ENCODE measurements at places on chromosomes 5 and 9.
A peak's percentile ranks its signal among the peaks of the same experiment; 100 is the strongest.

DNA sequence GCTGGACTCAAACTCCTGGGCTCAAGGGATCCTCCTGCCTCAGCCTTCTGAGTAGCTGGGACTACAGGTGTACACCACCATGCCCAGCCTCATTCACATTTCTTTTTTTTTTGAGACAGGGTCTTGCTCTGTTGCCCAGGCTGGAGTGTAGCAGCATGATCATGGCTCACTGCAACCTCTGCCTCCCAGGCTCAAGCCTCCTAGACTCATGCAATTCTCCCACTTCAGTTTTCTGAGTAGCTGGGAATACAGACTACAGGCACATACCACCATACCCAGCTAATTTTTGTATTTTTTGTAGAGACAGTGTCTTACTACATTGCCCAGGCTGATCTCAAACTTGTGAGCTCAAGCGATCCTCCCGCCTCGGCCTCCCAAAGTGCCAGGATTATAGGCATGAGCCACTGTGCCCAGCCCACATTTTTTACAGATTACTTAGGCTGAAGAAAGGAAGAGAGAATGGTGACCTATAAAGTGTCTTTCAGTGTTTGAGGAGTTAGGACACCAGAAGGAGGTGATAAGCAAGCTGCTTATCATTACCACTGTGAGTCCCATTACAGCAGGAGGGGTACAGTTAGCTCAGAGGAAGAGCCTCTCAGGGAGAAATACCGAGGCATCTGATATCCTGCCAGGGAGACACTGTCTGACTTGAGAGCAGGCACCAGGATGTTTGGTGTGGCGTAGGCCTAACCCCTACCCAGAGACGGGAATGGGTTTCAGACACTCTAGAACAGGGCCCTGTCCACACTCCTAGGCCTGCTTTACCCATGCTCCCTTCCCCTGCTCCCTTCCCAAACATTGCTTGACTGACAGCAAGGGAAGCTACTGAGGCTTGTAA, 9.7 kb downstream of the FAXDC2 start:
- DNase-seq, result no peak

GRCh38 chr9:124863371-124863871, 1.5 kb downstream of the ARPC5L start:
- no peak for DNase-seq

DNA sequence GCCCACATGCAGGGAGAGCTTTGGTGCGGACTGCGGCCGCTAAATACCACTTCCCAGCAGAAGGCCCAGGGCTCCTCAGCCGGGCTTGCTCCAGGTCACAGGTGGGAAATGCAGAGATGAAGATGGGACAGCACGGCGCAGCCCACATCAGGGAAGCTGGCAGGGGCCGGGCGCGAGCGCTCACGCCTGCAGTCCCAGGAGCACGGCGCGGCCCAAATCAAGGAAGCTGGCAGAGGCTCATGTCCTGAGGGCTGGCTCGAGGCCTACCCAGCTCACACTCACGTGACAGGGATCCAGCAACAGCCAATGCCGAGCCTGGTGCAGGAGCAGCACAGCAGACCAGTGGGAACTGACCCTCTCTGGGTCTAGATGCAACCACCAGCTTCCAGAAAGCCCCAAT, 16.3 kb downstream of the LPCAT1 start:
- no peak for DNase-seq

GRCh38 chr5:10604975-10605374, 41.1 kb downstream of the ANKRD33B start:
- DNase-seq, result no peak

- DNase-seq, result no peak
Measured at GRCh38 chr5:179288809-179289185, 56.5 kb downstream of the ADAMTS2 start.

GRCh38 chr5:53962306-53962705, 348.1 kb downstream of the ARL15 start:
- no peak for DNase-seq

GRCh38 chr9:135156525-135157510, 69.3 kb downstream of the OLFM1 start:
- DNase-seq, result no peak

- DNase-seq, result no peak
Measured at GRCh38 chr5:135040333-135041144, 6.5 kb upstream of the PITX1 start.

DNA sequence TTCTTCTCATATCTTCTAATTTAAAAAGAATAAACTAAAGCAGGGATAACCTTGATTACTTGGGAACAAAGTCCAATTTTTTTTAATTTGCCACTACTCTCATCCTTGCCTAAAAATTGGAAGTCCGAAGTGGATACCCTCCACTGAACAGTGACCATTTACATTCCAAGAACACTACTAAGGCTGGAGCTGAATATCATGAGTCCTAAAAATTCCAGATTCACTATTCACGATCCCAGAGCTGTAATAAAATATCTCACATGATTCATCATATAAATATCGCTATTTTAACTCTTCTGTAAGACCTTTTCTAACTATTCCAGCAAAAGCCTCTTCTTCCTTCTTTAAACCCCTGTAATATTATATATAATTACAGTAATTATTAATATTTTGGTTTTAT, 57.4 kb downstream of the ATPSCKMT start:
- no peak for DNase-seq

DNA sequence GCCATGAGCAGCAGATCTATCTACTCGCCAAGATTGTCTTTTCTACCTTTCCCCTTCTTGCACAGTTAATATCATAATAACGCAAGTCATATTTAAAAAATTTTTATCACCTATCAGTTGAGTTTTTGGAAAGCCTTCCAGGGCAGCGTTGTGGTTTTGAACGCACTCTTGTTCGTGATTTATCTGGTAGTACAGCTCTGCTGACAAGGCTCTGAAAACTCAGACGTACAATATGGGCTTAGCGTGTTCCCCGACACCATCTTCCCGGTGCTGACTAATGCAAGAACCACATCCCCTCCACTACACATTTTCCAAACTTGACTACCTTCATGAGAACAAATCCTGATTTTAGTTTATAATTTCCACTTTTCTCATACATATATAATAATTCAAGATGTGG, 1.6 kb upstream of the NFIL3 start:
- DNase-seq, result no peak

DNA sequence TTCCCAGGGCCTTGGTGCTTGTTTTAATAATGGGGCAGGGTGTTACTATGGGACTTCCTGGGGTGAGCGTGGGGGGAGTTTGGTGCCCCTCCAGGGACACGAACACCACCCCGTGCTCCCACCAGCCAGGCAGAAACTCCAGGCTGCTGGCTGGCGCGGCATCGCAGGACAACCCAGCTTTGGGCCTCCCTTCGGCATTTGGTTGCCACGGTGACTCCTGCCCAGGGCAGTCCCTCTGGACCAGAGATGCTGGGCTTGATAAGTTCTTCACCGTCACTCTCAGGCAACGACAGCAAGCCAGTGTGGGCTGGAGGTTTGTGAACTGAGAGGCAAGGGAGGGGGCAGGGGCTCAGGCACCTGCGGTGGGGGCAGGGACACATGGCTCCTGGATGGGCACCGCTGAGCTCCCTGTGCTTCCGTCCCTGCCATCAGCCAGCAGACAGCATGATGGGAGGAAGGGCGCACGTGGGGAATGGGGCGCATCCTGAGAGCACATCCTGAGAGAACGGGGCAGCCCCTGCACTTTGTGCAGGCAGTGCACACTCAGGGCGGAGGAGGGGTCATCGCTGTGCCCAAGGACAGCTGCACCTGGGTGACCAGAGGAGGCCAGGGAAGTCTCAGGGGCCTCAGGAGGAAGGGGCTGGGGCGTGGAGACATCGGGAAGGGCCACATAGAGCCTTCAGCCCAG, 116.4 kb downstream of the RXRA start:
- DNase-seq, result no peak

GRCh38 chr5:14125262-14125661, 17.9 kb upstream of the TRIO start:
- DNase-seq, result no peak

- no peak for DNase-seq
Measured at GRCh38 chr5:55821731-55822512, 29.2 kb upstream of the IL31RA start.

DNA sequence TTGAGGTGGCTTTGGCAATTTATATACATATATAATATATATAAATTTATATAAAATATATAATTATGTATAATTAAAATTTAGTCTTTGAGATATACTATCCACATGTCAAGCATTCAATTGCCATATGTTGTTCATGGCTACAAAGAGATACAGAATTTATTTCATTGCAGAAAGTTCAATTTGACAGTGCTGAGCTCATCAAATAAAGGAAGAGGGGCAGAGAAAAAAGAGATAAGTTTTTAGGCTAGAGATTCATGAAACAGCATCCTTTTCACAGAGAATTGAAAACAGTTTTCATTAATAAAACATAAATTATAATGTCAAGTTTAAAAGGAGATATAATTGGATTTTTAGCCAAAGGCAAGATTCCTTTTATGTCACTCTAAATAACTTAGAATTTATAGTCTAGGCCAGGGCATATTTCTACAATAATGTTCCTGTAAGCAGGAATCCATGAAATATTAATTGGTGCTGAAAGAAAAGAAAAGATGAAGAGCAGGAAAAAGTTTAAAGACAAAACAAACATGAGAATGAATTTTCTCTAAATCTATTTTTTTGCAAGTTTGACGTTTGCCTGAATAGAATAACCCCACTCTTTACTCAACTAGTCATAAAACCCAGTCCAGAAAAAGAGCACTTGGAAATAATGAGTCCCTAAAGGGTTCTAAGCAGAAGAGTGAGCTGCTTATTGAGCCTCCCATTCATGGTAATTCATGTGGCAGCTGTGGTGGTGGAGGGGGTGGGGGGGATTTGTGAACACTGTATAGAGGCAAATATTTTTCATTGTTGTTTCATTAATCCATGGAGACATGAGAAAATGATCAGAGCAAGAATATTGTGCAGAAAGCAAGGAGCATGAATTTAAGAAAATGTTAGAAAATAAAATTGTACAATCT, 1279.5 kb downstream of the CDH12 start:
- DNase-seq, result peak; percentile 39

GRCh38 chr5:138938526-138938925, 63.4 kb upstream of the LRRTM2 start:
- DNase-seq, result no peak

DNA sequence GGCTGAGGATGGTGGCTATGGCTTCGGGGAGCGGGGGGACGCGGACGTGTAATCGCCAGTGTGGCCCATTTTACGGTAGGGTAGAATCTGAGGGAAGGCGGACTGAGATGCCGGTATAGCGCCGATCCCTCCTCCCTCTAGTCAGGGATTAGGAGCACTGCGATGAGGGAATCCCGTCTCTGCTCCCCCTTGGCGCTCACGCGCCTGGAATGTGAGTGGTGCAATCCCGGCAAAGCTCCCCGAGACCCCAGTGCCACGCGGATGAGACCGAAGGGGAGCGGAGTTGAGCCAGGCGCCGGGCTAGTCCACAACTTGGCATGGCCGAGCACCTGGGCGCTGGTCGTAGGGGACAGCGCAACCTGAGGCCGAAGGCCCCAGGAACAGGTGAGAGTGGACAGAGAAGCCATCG, 2.2 kb downstream of the NPR3 start:
- DNase-seq, result no peak

- DNase-seq, result no peak
Measured at GRCh38 chr5:151406322-151406947, 41.0 kb upstream of the SLC36A1 start.

DNA sequence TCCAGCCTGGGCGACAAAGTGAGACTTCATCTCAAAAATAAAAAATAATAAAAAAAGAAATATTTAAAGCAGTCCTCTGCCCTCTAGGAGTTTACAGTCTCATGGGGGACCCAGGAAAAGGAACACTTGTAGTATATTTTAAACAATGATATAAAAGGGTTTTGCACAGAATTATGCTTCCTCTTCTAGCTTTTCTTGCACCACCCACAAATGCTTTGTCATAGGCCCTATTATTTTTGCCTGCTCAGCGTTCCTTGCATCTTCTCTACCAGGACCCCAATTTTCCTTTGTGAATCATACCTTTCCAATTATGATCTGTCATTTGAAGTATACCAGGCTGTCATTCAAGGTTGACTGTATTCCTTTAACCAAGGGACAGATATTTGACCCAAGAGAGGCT, 164.8 kb upstream of the CDKN2B start:
- no peak for DNase-seq

- DNase-seq, result no peak
Measured at GRCh38 chr9:68851657-68852056, 146.6 kb downstream of the PIP5K1B start.

DNA sequence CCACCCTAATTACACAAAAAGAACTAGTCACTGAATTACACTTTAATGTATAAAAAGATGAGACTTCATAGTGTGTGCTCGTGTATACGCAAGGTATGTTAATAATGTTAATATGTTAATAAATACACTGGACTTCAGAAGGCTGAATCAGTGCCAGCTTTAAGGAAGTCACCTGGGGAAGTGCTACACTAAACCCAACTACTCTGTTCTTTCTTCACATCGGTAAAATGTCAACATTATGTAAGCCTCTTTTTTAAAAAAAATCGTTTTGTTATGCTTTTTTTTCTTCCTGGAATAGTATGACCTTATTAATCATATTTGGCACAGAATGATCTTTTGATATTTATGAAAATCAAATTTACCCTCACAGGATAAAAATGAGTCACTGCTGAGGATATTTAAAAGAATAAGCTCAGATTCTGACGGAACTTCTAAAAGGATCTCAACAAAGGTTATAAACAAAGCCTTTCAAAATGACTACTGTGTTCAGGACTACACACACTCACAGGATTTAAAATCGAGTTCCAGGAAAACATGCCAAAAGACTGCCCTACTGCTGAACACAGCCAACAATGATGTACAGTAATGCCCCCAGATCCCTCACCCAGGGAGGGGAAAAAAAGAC, 75.9 kb downstream of the AUH start:
- DNase-seq, result no peak

GRCh38 chr5:39441838-39442237, 17.1 kb upstream of the DAB2 start:
- DNase-seq, result no peak

DNA sequence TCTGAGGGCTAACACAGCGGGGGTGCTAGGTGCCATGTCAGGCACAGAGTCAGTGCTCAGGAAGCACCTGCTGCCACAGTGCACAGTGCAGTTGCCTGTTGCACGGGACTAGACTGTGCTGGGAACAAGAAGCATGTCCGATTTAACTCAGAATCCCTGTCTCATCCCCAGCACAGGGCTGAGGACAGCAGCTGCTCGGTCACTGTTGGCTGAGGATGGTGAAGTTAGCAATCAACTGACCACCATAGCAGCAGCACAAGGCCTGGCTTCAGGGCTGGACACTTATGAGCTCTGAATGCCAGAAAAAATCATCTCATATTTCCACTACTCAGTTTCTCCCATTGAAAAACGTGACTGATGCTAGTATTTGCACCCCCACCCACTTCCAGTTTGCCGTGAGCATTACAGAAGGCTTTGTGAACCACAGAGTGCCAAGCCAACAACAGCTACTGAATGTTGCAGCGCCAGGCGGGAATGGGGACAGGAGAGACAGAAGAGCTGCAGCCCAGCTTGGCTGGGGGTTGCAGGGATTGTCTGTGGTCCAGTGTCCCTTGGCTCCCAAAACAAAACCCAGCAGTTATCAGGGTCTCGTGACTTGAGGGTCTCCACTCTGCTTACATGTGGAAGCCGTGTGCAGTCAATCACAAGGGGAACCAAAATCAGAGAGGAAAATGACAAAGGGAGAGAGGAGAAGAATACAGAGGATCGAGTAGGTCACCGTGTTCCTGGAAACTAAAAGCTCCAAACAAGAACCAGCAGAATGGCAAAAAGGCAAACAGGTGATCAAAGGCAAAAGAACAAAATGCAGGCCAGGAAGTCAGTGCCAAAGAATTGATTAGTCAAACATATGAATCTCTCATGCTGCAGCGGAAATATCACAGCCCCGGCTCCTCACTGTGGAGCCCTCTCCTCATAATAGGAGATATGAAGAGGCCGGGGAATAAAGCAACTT, 155.6 kb downstream of the CRB2 start:
- no peak for DNase-seq

All from NCI-H1092 (cell line).